ENCODE measurements at places on chromosomes 1 and 21.
A peak's percentile ranks its signal among the peaks of the same experiment; 100 is the strongest.

GRCh38 chr1:186925881-186926669 lies 97.3 kb downstream of the PLA2G4A start:
- no peak for DNase-seq

DNA sequence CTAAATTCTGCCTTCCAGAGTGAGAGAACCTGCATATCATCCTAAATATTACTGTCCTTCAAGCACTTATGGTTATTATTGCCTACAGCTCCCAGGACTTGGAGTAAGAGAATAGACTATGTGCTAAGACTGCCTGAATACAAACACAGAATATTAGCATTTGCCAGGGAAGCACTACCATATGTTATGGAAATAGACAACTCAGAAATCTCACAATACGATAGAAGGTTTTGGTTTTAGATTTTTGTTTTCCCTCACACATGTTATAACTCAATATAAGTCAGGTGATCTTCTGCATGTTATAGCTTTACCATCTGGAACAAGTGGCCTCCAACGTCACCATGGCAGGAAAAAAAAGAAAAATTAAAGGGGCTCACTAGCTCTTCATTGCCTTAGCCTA lies 413.9 kb downstream of the LRRIQ3 start:
- no peak for DNase-seq

GRCh38 chr1:234214129-234214910 lies 158.9 kb upstream of the COA6 start:
- no peak for DNase-seq

DNA sequence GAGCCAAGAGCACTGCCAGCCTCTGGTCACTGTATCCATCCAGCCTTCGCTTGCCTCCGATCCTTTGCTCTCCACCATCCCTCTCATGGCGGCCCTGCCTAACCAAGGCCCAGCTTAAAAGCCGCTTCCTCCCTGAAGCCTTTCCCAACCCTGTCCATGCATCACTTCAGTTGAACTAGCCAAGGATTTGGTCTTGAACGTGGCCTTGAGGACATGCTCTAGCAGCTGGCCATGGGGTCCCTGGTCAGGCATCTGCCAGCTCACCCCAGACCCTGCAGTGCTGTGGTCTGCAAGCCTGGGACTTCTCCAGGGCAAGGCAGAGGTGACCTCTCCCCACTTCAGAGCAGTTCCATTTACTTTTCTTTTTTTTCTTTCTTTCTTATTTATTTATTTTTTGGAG lies 5.1 kb upstream of the SYTL1 start:
- no peak for DNase-seq

DNA sequence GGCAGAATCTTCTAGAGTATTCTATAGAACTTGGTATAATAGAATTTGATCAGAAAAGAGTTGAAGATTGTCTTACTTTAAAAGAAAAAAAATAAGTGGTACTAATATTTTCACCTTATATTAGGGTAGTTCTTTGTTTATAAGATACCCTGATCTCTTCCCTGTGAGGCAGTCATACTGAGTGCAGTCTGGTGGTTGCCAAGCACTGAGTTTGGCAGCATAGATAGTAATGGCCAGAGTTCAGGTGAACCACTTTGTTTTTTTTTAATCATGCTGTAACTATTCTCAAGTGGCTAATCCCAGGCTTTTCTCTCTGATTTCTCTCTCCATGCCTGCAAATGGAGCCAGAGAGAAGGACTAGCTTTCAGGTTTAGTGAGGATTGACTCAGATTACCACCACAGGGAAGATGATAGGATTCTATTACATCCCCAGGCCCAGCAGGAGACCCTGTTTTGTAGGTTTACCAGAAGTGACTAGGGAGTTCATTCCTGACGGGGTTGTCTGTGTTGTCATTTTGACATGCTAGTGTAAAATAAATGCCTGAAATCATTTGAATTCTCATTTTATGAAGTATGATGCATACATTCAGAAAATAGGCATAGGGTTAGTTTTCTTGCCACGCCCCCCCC lies 16.7 kb downstream of the KDM1A start:
- no peak for DNase-seq

- no peak for DNase-seq
These were observed 16.2 kb upstream of the EIF4G3 start for GRCh38 chr1:21192871-21193270.

GRCh38 chr1:211287218-211287617 lies 28.1 kb downstream of the RCOR3 start:
- no peak for DNase-seq

GRCh38 chr1:224368409-224368808 lies 11.7 kb downstream of the CNIH4 start:
- DNase-seq: no peak

DNA sequence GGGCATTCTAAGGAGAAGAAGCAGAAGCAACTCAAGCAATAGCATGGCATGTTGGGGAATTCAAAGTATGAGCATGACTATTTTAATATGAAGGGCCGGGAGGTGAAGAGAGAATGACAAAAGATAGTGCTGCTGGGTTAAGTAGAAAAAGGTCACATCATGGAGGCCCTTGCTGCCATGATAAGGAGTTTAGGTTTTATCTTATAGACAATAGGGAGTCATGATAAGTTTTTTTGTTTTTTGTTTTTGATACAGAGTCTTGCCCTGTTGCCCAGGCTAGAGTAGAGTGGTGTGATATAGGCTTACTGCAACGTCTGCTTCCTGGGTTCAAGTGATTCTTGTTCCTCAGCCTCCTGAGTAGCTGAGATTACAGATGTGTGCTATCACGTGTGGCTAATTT lies 3.1 kb downstream of the BNIPL start:
- no peak for DNase-seq

GRCh38 chr21:27741736-27742135 lies 774.8 kb upstream of the ADAMTS5 start:
- no peak for DNase-seq

- DNase-seq: no peak
These were observed 46.3 kb downstream of the HTR6 start for GRCh38 chr1:19710825-19711611.

GRCh38 chr1:9794081-9794480 lies 29.7 kb downstream of the CLSTN1 start:
- DNase-seq: no peak

DNA sequence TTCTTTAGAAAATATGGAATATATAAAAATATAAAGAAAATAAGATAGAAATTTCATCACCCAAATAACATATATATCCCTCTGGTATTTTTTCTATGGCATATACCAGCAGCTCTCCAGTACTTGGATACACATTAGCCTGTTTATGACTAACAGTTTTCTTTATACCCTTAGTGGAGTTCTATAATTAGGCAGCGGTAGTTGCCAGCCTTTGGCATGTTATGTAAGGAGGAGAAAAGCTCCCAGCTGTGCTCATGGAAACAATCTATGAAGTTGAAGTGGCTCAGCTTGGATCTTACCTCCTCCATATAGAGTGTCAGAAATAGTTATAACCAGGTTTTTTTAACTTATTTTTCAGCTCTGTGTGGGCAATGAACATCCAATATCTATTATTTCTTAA lies 1636.8 kb downstream of the AMY1C start:
- no peak for DNase-seq

- DNase-seq: no peak
These were observed 145.4 kb downstream of the GRIK3 start for GRCh38 chr1:36888811-36889477.

GRCh38 chr1:220926146-220926545 lies 46.9 kb downstream of the HLX start:
- no peak for DNase-seq

DNA sequence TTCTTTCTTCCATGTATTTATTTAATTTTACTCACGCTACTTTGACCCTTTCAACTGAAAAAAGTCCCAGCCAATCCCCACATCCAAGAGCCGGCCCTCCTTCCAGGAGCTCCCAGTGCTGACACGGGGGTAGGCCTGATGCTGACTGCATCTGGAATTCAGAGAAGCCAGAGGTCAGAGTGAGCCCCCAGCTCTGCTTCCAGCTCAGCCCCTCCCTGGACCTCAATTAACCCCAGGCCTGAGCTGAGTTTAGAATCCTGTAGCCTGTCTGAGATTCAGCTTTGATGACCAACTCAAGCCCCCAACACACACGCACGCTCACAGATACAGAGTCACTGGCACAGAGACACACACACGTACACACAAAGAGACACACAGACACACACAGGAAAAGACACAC lies 247.9 kb downstream of the NPHP4 start:
- DNase-seq: no peak

DNA sequence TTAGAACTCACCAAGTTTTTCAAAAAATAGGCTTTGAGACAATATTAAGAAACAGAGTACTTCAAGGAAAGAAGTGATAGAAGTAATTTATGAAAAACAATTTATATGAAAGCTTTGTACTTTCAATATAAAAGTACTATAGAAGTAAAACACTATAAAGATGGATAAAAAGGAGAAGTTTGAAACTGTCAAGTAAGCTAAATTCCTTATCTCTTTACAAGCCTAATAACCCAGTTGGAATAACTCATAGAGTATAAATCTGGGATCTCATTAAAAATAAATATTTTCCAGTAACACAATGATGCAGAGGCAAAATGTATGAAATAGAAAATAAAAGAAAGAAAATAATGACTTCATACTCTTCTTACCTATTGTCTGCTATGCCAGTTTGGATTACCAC lies 232.5 kb downstream of the PDE4B start:
- no peak for DNase-seq

DNA sequence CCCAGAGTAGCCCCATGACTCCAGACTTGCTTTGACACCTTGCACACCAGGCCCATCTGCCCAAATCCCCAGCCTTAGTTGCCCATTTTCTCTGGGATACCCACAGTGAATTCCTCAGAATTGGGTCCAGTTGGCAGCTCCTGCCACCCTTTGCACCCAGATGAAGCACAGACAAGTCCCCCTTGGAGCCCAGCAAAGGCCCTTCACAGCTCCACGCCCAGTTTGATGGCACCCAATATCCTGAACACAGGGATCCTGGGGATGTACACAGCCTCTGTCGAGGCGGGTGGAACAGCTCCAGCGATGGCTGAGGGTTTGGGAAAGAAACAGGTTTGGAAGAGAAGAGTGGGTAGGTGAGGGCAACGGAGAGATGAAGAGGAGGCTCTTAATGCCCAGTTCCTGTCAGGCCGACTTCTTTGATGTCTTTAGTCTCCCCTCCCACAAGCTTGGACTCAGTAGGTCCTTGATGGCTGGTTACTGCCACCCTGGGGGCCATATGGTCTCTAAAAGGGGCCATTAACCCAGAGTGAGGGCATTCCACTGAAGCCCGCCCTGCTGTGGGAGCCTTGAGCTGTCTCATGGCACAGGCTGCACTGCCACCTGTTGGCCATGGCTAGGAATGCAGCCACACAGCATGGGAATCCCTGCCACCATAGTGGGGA lies 21.7 kb downstream of the TMEM53 start:
- peak; percentile 82 for DNase-seq

- DNase-seq: no peak
These were observed 665.8 kb upstream of the CAMK1G start for GRCh38 chr1:208917723-208918122.

DNA sequence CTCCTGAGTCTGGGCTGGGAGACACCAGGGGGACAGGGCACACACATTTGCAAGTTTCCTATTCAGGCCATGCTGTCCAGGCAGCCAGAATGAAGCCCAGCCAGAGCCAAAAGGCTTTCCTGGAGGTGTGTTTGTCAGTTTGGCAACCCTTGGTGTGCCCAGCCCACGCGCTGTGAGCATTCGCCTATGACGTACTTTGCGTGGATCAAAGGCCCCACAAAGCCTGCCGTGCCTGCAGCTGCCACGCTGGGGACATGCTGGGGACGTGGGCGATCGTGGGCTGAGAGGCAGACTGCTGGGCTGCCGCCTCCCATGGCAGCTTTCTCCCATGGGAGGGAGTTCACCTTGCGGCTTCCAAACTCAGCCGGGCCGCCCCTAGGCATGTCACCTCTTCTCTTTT lies 57.5 kb downstream of the CD247 start:
- no peak for DNase-seq

- DNase-seq: no peak
These were observed 27.8 kb upstream of the TINAGL1 start for GRCh38 chr1:31548534-31548906.

GRCh38 chr21:44295646-44296045 lies 4.2 kb upstream of the PFKL start:
- no peak for DNase-seq

DNA sequence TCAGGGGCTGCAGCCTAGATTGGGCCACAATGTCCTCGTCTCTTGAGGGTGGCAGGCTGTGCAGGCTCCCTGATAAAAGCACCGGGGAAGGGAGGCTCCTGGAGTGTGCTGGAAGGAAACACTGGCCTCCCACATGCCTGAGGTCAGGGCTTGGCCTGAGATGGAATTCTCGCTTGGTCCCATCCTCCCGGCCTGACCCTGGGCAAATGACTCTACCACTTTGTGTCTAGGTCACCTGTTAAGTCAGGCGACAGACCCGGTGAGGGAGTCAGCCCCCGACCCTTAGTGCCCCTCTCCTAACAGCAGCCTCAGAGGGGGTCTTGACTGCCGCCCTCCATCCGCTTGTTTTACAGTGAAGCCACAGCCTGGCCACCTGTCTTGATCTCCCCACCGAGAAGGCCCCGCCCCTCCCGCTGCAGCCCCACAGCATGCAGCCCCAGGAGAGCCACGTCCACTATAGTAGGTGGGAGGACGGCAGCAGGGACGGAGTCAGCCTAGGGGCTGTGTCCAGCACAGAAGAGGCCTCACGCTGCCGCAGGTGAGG lies 2.5 kb downstream of the SMIM1 start:
- DNase-seq: no peak

GRCh38 chr1:159891275-159892157 lies 8.4 kb downstream of the CFAP45 start:
- DNase-seq: peak; percentile 46

GRCh38 chr1:176720838-176721237 lies 257.9 kb downstream of the PAPPA2 start:
- DNase-seq: no peak

- DNase-seq: no peak
These were observed 8.3 kb downstream of the AHDC1 start for GRCh38 chr1:27595597-27595996.
